ENCODE measurements at places on chromosomes 5 and 9.

- DNase-seq = no peak
These were observed 18.9 kb upstream of the NTNG2 start for GRCh38 chr9:132142924-132143323.

- no peak for DNase-seq
These were observed 307.7 kb downstream of the ADGRV1 start for GRCh38 chr5:90866333-90866732.

GRCh38 chr5:76202182-76202581 is 119.0 kb downstream of the SV2C start:
- no peak for DNase-seq

DNA sequence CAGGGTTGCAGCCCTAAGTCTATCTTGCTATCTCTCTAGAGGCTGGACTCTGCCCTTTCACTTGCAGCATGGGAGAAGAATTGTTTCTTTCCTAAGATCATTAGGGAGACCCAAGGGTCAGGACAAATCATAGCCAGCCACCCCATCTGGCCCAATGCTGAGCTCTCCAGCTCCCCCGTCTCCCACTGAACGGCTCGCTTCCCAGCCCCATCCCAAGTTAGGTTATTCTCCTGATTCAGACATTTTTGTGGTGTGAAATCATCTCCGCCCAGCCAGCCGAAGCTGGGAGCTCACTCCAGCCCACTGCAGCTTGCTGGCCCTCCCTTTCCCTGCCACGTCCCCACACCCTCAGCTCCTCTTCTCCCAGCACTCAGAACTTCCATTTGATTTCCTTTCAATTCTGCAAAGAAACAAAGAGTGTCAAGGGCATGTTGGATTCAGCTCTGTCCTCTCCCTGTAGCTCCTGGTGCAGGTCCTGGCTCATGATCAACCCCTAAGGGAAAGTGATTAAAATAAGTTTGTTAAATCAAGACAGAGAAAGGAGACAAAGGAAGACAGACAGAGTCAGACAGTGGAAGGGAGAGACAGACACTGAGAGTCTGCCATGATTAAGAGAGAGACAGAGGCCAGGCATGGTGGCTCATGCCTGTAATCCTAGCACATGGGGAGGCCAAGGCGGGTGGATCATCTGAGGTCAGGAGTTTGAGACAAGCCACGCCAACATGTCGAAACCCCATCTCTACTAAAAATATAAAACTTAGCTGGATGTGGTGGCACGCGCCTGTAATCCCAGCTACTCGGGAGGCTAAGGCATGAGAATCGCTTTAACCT is 12.6 kb upstream of the SPARC start:
- DNase-seq = peak; percentile 87

- no peak for DNase-seq
These were observed 122.2 kb upstream of the EFNA5 start for GRCh38 chr5:107792940-107793339.
